Iris pigment epithelial cell (primary cell): ENCODE measurements at places on chromosomes 12 and 14.
A peak's percentile ranks its signal among the peaks of the same experiment; 100 is the strongest.

- DNase-seq, result no peak
These were observed 64.7 kb downstream of the ZNF641 start for GRCh38 chr12:48285751-48286650.

DNA sequence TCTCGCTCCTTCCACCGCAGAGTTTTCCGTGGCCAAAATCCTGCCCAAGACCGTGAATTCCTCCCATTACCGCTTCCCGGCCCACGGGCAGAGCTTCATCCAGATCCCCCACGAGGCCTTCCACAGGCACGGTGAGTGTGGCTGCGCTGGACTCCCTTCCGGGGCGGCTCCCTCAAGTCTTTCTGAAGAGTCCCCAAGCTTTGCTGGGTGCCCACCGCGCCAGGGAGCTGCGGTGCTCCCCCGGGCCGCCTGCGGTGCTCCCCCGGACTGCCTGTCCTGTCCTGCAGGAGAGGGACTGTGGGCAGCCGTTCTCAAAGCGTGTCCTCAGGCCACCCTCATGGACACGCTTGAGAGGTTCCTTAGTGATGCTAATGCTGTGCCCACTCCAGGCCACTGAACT is 50.5 kb downstream of the ADGRD1 start:
- DNase-seq, result no peak

DNA sequence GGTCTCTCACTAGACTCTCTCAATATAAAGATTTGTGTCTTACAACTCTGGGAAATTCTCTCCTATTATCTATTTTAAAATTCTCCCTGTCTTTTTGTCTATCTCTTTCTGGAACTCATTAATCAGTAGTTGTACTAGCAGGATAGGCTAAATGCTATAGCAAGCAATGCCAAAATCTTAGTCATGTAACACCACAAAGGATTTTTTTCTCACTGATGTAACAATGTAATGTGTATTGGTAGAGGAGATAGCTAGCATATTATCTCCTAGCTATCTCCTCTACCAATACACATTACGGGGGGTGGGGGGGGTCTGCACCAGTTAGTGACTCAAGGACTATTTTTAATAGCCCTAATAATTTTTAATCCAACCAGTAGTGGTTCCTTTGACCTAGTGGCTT is 225.4 kb downstream of the KLHL28 start:
- no peak for DNase-seq

DNA sequence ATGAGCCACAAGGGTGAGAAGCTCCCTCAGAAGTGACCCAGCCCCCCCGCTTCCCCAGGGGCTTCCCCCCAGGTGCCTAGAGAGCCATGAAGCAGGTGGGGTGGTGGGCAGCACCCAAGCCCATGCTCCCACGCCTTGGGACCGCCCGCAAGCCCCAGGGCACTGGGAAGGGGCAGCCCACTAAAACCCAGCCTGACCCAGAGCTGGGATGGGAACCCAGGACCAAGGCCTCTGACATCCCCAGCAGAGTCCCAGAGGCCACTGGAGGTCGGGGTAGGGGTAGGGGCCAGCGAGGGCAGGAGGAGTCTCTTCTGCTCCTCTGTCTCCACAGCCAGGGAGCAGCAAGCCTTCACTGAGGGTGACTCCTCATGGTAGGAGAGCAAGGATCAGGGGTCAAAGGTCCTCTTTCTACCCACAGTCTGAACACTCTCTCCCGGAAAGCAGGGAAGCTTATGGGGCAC is 86.5 kb upstream of the ZFP36L1 start:
- no peak for DNase-seq

DNA sequence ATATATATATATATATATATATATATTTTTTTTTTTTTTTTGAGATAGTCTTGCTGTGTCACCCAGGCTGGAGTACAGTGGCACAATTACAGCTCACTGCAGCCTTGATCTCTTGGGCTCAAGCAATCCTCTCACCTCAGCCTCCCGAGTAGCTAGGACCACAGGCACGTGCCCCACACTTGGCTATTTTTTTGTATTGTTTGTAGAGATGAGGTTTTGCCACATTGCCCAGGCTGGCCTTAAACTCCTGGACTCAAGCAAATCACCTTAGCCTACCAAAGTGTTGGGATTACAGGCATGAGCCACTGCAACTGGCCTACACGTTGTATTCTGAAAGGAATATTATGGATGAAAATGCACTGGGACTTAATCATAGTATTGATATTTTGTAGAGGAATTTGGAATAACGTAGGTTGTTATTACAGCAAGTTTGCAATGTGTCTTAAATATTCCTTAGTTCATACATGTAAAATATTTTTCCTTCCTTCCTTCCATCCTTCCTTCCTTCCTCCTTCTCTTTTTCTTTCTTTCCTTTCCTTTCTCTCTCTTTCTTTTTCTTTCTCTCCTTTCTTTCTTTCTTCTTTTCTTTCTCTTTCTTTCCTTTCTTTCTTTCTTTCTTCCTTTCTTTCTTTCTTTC is 862 bp downstream of the KLRB1 start:
- no peak for DNase-seq

DNA sequence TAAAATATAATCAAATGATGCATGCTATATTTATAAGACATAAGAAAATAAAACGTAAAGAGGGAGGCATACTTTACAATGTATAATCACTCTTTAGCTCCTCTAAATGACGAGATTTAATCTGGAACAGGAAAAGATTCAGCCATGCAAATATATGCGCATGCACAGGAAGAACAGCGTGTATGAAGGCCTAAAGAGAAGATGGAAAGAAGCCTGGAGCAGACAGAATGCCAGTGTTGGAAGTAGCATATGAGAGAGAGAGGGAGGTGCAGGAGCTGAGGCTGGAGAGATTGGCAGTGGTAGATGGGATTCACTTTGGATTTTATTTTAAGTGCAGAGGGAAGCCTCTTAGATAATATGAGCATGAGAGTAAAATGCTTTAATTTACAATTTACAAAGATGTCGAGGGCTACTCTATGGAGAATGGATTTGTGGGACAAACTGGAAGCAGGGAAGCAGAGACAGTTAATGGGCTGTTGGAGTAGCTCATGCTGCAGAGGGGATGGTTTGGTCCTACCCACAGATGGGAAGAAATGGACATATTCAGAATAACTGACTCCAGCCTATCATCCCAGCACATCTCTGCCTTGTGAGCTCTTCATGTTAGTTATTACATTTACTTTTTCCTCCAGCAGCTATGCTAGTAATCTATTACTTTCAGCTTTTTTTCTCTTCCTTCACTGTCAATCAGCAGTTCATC is 411.1 kb downstream of the TMTC2 start:
- DNase-seq, result no peak

- peak; percentile 83 for DNase-seq
These were observed 17.8 kb downstream of the TAS2R50 start for GRCh38 chr12:10968765-10969456.

- peak; percentile 96 for DNase-seq
These were observed 589.0 kb downstream of the C12orf50 start for GRCh38 chr12:87439990-87440827.

DNA sequence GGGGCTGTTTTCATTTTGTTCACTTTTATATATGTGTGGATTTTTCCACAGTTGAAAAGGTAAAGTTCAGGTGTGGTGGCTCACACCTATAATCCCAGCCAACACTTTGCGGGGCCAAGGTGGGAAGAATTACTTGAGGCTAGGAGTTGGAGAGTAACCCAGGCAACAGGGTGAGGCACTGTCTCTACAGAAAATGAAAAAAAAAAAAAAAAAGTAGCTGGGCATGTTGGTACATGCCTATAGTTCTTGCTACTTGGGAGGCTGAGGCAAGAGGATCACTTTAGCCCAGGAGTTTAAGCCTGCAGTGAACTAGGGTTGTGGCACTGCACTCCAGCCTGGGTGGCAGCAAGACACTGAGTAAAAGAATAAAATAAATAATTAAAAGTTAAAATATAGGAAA is 326.5 kb downstream of the NAV3 start:
- peak; percentile 12 for DNase-seq

DNA sequence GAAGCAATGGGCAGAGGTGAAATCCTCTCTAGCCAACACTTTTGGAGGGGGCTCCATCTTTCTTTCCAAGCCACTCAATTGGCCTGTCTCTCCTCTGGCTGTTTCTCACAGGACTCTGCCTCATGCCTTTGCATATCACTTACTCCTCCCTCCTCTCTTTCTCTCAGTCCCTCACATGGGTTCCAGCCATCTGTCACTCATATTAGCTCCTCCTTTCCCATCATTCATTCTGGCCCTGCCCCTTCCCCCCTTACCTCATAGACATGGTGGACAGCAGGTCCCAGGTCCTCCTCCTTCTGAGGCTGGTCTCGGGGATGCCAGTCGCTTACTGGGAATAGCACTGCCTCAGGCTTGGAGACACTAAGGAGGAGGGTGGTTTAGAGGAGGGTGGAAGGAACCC is 16.6 kb upstream of the ZNF385A start:
- DNase-seq, result no peak

DNA sequence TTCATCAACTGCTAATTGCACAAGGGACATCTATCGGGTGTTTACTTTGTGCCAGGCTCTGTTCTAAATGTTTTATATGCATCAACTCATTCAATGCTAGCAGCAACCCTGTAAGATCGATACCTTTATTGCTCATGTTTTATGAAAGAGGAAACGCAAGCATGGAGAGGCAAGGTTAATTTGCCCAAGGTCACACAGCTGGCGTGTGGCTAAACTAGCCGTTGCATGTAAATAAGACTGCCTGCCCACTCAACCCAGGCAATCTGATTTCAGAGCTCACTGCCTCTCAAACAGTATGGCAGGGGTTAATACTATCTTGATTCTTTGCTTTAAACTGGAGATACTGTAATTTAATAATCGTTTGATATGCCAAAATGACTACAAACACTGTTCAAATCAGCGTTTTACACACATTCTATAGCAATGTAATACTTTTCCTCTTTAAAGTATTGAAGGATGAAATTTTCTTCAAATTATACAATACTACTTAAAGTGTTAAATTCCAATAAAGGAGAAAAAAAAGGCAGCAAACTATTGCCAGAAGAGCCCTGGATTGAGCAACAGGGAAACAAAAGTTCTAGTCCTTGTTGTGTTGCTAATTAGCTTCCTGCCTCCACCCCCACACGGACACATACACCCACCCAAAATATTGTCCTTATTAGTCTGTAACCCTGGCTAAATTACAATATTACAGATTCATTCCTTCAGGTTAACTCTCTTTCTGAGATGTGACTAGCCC is 39.1 kb upstream of the DHRS7 start:
- DNase-seq, result no peak

GRCh38 chr12:93536766-93537488 is 35.5 kb upstream of the SOCS2 start:
- no peak for DNase-seq

DNA sequence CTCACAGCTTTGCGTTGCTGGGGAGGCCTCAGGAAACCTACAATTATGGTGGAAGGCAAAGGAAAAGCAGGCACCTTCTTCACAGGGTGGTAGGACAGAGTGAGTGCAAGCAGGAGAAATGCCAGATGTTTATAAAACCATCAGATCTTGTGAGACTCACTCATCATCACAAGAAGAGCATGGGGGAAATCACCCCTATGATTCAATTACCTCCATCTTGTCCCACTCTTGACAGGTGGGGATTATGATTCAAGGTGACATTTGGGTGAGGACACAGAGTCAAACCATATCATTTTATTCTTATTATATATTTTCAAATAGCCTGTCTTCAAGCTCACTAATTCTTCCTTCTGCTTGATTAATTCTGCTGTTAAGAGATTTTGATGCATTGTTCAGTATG is 665.3 kb downstream of the TRHDE start:
- no peak for DNase-seq

DNA sequence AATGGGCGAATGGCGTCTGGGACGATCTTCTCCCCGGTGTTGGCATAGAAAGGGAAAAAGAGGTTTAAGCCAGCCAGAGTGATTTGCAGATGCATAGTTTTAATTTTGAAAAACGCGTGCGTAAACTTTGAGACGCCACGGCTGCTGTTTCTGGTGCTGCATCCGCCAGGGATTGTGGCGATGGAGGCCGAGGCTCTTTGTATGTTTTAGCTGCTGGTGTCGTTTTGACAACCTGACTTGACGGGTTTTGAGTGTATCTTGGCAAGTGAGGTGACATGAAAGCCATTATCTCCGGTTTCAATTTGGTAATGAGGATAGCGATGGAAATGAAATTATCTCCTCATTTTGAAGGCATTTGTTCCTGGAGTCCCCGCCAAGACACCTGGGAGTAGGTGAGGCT is 1.6 kb downstream of the PTGDR start:
- DNase-seq, result no peak

- peak; percentile 67 for DNase-seq
These were observed 46.1 kb downstream of the FANCM start for GRCh38 chr14:45181806-45182205.

GRCh38 chr12:85445060-85445938 is 165.3 kb downstream of the ALX1 start:
- no peak for DNase-seq

GRCh38 chr14:95307402-95308041 is 12.2 kb downstream of the CLMN start:
- DNase-seq, result no peak

DNA sequence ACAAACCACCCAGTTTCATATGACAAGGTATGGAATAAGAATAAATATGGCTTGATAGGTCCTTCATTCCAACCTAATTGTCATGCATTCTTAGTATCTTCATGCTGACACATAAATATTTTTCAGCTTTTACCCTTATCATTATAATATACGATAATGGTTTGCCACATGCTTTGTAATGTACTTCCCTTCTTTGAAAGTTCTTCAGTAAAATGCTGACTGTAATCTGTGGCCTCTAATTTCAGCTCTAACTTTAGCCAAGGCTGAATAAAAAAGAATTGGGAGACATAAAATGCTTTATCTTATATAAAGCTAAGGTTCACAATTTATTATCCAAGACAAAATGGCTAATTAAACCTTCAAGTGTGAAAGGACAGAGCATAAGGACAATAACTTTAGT is 2.6 kb upstream of the MAP4K5 start:
- no peak for DNase-seq

DNA sequence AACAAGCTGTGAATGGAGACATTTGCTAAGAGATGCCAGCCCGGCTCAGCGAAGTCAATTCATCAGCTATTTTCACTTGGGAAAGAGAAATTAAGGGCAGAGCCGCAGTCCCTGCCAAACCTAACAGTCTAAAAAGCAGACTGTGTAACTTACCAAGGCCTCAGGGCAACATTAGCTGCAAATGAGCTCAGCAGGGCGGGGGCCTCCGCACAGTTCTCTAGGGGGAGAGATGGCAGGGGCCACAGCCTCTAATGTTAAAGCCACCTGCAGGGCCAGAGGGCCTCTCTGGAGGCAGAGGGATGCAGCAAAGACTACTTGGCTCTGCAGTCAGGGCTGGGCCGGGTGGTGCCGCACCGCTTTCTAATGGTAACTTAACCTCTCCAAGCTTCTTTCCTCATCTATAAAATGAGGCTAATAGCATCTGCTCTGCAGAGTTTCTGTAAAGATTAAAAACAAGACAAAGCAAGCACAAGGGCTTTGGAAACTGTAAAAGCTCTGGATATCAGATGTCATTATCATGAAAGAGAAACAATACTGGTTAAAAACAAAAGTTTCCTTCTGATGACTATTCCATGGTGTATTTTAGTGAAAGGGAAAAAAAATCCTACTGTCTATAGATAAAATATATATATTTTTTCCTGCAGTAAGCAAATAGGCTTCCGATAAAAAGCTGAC is 13.4 kb upstream of the GPRC5A start:
- DNase-seq, result no peak
